ENCODE measurements at places on chromosomes 3 and 15.

- DNase-seq = peak; percentile 70
Observed at GRCh38 chr3:127970966-127971592, 56.0 kb downstream of the KBTBD12 start.

- no peak for DNase-seq
Observed at GRCh38 chr15:66701422-66702034, 508 bp upstream of the SMAD6 start.

DNA sequence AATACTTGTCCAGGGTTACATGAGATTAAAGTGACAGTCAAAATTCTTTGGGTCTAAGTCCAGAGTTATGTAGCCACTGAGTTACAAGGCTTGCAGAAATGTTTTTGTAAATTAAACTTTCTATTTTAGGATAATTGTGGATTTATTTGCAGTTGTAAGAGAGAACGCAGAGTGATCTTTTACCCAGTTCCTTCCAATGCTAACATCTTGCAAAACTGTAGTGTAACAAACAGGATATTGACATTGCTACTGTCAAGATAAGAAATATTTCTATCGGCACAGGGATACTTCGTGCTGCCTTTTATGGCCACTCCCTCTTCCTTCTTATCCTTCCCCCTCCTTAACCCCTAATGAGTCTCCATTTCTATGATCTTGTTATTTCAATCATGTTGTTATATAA is 1022.9 kb downstream of the MCTP2 start:
- no peak for DNase-seq

DNA sequence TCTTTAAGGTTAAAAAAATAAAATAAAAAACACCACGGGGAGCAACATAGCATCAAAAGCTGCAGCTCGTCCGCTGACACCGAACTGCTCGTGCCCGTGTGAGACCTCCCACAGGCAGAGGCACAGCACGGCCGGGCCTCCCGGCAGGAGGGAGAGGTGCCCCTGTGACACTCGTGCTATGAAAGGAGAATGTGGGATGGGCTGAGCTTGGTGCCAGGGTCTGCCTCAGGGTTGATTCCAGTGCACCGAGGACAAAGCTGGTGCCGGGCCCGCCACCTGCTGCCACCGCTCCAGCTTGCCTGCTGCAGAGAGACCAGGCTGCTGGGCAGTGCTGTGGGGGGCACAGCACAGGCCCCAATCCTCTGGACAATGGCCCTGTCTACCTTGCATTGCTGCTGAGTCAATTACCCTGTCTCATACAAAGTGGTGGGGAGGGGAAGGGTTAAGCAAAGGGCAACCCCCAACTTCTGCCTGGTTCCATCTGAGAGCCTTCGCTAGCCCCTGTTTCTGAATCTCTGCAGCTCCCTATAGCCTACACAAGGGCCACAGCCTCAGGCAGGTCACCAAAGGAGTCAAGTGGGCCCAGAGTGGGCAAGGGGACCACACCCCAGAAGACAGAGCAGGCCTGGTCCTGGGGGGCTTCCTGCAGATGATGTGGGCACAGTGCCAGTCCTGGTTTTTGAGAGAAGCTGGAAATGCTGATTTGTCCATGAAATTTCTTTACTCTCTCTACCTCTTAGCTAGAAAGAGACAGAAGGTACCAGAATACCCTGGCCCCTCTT is 74.0 kb upstream of the SNRPA1 start:
- no peak for DNase-seq

- peak; percentile 43 for DNase-seq
Observed at GRCh38 chr3:170508839-170509238, 77.0 kb downstream of the SLC7A14 start.

DNA sequence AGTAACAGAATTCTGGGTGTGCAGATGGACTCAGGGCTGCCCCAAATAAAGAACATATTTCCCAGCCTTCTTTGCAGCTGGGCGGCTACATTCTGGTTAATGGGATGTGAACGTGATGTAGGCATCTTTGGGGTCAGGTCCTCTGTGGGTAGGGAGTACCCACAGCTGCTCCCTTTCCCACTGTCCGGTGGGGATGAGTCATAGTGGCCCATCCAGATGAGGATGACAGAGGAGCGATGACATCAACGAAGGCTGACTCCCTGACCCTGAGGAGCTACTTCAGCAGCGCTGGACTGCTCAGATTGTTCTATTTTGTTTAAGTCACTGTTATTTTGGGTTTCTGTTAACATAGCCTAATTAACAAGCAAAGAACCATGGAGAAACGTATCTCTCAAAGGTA is 38.0 kb downstream of the SRPRB start:
- peak; percentile 51 for DNase-seq

GRCh38 chr15:69753867-69754266 is 301.2 kb downstream of the RPLP1 start:
- no peak for DNase-seq

DNA sequence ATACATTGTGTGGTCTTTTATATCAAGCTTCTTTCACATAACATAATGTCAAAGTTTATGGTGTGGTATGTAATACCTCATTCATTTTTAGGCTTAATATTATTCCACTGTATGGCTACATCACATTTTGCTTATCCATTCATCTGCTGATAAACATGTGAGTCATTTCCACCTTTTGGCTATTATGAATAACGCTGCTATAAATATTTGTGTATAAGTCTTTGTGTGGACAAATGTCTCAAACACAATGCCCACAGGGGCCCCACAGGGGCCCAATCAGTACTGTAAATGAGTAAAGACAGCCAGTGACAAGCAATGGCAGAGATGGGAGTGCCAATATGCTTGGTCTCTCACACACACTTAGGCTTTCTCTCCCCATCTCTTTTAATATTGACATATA is 54.2 kb downstream of the PIK3R4 start:
- peak; percentile 3 for DNase-seq

GRCh38 chr15:42549032-42549491 is 424 bp downstream of the HAUS2 start:
- DNase-seq = no peak

DNA sequence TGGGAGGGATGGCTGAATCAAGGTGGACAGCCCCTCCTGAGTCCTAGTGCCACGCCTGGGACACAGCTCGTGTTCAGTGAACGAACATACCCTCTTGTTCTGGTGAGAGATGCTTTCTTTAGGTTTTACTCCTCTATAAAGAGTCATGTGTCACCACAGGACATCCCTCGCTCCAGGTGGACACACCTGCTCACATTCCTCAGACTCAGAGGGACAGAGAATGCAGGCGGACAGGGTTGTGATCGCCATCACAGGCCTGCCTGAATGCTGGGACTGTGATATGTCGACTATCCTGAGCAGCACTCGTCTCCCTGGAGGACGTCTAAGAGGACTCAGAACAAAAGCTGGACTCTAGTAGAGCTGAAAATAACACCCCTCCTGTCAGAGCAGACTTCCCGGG is 96.4 kb upstream of the SNRPA1 start:
- no peak for DNase-seq

GRCh38 chr3:138381950-138382715 is 33.8 kb downstream of the MRAS start:
- DNase-seq = peak; percentile 70

DNA sequence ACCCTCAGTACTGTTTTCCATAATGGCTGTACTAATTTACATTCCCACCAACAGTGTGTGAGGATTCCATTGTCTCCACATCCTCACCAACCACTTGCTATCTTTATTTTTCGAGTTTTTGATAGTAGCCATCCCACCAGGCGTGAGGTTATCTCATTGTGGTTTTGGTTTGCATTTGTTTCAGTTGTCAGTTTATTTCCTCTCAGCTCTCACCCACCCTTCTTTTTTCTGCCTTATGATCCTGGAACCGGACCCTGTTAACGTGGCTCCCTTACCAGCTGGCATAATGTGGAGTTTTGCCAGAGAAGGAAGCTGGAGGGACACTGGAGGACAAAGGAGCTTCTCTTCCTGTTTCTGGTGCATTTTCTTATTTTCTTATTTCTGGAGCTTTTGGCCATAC is 25.1 kb upstream of the SH3GL3 start:
- DNase-seq = no peak

GRCh38 chr3:114242947-114243346 is 5.6 kb upstream of the ZNF80 start:
- no peak for DNase-seq

DNA sequence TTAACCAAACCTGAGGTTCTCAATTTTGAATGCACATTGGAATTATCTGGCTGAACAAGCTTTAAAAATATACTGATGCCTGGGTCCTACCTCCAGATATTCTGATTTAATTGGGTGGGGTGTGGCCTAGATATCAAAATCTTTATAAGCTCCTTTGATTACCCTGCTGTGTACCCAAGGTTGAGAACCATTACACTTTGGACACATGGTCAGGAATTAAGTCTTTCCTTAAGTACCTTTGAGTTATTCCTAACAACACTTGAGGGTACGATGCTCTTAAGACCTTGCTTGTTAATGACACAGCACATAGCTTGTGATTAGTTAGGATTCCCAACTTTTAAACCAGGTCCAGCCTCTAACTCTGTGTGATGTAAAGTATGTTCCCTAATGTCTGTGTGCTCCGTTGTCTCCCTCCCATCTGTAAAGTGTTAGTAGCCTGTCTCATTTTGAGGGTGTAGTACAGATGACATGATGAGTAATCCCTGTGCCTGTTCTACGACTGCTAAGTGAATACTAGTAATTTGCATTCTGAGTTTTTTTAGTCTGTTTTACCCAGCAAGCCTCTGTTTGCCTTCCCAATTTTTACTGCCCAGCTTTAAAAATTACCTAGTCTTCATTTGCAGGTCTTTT is 154.9 kb downstream of the KLHL25 start:
- peak; percentile 39 for DNase-seq

DNA sequence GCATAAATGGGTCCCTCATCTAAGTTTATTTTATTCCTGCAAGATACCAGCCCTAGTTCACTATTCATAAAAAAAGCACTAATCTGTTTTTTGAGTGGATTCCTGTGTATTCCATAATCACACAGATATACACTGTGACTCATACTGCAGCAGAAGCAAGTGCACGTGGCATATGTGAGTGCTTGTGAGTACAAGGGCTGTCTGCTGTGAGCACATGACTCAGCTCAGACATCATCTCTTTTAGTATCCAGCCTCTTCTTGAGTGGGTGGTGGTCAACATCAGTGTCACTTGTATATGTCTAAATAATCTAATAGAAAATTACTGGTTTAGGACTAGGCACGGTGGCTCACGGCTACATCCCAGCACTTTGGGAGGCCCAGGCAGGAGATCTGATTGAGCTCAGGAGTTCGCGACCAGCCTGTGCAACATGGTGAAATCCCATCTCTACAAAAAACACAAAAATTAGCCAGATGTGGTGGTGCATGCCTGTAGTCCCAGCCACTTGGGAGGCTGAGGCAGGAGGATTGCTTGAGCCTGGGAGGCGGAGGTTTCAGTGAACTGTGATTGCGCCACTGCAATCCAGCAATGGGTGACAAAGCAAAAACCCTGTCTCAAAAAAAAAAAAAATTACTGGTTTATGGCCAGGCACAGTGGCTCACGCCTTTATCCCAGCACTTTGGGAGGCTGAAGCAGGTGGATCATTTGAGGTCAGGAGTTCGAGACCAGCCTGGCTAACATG is 49.8 kb downstream of the NIPA2 start:
- DNase-seq = peak; percentile 78

GRCh38 chr3:35194666-35195065 is 444.7 kb upstream of the ARPP21 start:
- DNase-seq = peak; percentile 2

DNA sequence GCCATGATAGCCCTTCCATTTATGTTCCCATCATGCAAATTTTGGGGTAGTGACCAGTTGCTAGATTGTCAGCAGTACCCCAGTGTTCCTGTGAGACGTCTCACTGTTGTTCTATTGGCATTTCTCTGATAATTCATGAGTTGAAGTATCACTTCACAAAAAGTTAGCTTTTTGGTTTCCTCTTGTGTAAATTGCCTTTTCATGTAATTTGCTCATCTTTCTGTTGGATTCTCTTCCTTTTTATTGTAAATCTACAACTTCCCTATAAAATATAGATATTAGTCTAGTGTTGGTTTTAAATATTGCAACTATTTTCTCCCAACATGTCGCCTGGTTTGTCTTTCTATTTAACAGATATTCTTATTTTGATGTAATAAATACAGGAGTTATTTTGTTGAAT is 7.5 kb upstream of the A4GNT start:
- no peak for DNase-seq

- DNase-seq = peak; percentile 57
Observed at GRCh38 chr3:20924646-20925385, 738.8 kb upstream of the SGO1 start.

DNA sequence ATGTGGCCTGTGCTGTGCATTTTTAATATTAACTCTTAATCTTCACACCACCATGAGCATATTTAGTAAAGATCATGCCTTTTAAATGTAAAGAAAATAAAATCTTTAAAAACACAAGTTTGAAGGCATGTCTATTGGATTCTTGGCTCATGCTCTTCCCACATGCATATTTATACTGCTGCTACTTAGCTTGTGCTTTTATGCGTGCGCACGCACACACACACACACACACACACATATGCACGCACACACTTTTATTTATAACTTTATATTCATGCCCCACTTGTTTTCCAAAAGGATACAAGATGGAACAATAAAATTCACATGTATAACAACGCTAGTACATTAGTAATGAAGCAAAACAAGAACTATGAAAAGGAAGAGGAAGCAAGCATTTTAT is 36.1 kb upstream of the ZPLD1 start:
- DNase-seq = no peak

DNA sequence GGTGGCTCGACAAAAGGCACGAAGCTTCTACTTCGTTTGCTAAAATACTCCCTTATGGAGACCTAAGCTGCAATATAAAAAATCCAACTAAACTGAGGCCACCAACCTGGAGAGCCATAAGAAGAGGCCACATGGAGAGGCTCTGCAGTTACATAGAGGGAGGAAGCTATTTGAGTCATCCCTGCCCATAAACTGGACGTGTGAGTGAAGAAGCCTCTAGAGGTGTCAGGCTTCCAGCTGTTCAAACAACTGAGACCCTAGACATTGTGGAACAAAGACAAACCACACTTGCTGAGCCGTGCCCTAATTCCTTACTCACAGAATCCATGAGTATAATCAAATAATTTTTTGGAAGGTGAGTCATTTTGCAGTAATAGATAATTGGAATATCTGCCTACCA is 50.2 kb upstream of the GMNC start:
- peak; percentile 8 for DNase-seq

- no peak for DNase-seq
Observed at GRCh38 chr3:47478022-47478421, 2.3 kb upstream of the SCAP start.

GRCh38 chr3:27356976-27357375 is 12.2 kb downstream of the NEK10 start:
- no peak for DNase-seq

DNA sequence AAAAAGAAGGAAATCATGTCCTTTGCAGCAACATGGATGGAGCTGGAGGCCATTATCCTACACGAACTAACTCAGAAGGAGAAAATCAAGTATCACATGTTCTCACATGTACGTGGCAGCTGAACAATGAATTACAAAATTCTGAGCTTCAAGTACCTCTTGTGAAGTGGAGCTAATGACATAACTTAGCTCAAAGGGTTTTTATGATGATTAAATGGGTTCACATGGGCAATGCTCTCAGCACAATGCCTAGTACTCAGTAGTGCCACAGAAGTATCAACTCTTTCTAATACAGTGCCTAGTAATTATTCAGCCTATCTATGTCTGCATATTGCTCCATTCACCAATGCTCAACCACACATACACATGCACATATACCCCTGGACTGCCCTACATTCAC is 407.5 kb upstream of the WNT5A start:
- DNase-seq = no peak

All from kidney tubule cell (primary cell).